Caki2 (cell line): ENCODE measurements at places on chromosomes 12 and 14.
A peak's percentile ranks its signal among the peaks of the same experiment; 100 is the strongest.

DNA sequence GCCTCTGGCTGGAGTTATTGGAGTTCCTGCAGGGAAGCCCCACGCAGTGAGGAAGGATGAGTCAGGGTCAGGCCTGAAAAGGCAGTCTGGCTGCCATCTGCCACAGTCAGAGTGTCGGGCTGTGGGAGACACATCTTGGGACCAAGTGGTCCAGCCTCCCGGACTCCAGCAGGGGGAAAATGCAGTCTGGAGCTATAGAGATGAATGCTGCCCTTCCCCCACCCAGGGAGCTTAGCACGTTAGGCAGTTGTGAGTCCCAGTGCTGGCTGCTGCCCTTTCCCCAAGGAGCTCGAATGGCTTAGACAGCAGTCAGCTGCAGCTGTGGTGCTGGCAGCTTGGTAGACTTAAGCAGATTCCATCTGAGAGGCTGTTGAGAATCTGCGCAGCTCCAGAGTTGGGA is 8.2 kb upstream of the NTS start:
- no peak for DNase-seq

DNA sequence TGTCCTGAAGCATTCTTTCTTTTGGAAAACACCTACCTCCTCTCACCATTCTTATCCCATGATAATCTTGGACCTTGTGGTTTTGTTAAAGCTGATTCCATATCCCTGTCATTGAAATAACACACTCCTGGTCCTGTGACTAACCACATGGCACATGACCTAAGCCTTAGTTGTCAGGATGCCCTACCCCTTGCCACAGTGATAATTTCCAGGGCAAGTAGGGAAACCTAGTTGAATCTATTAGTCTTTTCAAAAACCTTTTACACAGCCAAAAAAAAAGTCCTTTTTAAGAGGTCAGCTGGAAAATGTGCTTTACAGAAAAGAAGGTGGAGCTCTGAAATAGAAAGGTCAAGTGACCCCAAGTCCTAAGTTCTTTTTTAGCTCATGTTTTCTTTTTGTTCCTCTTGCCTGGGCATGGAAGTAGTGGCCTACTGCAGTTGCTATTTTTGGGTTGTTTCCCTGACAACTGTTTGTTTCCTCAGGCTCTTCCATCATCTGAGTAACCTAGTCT is 608.4 kb downstream of the LRFN5 start:
- DNase-seq = peak; percentile 86

- DNase-seq = peak; percentile 76
Observed at GRCh38 chr12:124477107-124477915, 90.1 kb downstream of the NCOR2 start.

- peak; percentile 71 for DNase-seq
Observed at GRCh38 chr14:75427482-75428229, at the start of gene JDP2. Gene JDP2 (plus strand): TSS chr14:75428022. CDS start chr14:75437921, 9,899 bp downstream.

DNA sequence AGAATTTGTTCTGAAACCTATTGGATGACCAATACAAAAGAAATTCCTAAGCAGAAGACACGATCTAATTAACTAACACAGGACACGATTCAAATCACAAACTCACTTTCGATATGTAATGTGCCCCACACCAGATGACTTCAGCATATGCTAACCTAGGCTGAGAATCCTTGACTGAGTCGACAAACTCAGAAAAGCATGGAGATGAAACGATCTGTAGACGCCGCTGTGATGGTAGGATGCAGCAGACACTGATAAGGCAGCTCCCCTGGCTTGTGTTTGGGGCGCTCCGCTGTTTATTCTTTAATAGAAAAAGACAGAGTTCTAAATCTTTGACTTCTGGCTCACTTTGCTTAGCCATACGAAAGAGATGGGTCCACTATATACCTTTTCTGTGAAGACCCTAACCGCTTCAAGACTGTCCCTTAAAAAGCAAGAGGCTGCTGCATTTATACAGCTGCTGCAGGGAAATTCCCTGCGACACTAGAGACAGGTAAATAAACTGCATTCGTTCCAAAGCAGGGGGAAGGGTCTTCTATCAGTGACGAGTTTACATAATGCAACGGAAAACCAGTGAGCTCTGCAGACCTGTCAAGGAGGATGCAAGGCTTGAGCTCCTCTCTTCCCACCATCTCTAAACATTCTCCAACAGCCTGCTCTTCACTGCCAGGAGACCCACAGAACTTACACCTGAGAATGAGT is 929 bp downstream of the CHD8 start:
- DNase-seq = peak; percentile 11

DNA sequence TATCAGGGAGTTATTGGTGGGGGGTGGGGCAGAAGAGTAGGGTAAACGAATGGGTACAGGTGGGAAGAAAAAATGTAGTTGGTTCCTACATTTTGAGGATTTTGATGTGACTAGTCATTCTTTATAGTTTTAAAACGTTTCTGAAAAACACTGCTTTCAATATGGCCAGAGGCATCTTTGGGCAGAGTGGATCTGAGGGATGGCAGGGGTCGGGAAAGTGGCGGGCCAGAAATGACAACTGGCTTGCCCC is 527 bp upstream of the ATP23 start:
- DNase-seq = no peak

- no peak for DNase-seq
Observed at GRCh38 chr12:77374673-77375072, 309.3 kb upstream of the E2F7 start.

GRCh38 chr12:11596141-11596540 is 53.3 kb upstream of the ETV6 start:
- no peak for DNase-seq

DNA sequence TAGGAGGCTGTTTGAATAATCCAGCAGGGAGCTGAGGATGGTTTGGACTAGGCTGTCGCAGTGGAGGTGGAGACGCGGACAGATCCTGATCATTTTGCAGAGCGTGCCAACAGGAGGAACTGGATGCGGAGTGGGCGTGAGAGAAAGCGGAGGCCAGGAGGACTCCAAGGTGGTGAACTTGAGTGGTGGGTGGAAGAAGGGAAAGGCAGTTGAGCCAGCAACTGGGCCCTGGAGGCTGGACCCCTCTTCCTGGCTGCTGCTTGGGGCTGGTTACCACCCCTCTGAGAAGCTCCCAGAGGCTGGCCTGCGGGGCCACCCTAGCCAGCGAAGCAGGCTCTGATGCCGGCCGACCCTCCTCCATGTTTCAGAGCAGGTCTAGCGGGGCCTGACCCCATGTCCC is 56.8 kb upstream of the KCNA1 start:
- no peak for DNase-seq

DNA sequence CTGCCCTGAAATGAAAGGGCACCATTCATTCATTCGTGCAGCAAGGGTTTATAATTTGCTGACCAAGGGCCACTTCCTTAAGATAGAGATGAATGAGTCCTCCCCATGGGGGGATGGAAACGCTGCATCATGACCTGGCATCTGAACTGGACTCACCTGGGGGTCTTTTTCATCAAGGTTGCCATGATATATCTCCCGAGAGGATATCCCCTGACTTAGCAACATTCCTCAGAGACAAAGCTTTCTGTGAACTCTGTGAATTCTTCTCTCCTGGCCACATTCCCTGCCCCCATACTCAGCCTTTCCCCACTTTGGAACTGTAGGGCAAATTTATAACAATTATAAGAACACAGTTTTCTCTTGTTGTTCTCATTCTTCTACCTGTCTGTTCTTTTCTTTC is 30.8 kb downstream of the SRRM4 start:
- no peak for DNase-seq

- DNase-seq = no peak
Observed at GRCh38 chr12:99055299-99055698, 410.2 kb downstream of the APAF1 start.

DNA sequence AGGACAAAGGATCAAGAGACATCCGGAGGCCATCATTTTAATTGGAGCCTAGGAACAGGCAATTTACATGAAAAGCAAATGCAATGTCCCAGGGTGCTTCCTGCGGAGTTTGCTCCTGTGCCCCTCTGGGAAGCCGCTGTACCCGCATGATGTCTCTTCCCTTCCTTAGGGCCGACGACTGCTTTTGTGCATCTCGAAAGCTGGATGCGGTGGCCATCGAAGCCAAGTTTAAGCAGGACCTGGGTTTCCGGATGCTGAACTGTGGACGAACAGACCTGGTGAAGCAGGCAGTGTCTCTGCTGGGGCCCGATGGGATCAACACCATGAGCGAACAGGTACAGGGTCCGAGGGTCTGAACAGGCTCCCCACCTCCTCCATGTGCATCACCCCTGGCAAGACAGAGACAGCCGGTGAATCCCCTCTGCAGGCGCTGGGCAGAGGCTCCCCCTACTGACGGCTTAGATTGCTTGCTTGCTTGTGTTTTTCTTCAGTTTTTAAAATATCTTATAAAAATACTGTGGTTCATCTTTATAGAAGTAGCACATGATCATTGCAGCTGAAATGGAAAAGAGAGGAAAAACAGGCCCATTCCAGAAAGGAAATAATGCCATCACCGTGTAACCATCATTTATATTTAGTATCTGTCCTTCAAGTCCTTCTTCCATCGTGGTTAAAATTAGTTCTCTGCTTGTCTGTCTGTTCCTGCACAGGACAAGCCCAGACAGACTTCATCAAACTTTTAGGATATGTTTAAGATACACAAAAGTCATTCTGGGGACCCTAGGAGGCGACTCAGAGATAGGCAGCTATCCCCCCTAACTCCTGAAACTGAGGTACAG is 75.4 kb upstream of the PWP1 start:
- no peak for DNase-seq

- DNase-seq = no peak
Observed at GRCh38 chr14:83153081-83153480, 1619.4 kb upstream of the SEL1L start.

DNA sequence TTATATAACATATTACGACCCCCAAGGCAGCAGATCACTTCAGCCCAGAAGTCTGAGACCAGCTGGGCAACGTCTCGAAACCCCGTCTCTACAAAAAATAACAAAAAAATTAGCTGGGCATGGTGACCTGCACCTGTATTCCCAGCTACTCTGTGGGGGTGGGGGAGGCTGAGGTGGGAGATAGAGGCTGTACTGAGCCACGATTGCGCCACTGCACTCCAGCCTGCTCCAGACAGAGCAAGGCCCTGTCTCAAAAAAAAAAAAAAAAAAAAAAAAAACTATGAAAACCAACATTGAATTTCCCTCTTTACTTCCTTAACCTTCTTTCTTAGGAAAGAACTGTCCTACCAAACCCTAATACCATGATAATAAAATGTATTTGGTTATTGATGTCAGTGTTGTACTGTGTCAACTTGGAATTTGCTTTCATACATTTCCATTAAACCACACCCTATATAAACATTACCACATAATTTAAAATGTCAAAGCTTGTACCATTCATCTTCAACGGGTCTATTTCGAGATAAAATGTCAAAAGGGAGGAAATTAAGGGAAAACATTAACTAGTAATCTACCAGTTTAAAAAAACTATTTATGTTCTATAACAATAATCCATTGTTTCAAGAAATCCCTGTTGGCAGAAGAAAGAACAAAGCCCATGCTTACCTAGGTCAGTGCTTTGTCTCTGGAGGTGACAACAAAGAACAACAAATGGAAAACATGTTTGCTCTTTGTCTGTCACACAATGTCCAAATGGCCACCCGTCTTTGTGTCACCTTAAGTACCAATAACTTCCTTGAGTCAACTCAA is 17.4 kb downstream of the GALNT4 start:
- peak; percentile 41 for DNase-seq

DNA sequence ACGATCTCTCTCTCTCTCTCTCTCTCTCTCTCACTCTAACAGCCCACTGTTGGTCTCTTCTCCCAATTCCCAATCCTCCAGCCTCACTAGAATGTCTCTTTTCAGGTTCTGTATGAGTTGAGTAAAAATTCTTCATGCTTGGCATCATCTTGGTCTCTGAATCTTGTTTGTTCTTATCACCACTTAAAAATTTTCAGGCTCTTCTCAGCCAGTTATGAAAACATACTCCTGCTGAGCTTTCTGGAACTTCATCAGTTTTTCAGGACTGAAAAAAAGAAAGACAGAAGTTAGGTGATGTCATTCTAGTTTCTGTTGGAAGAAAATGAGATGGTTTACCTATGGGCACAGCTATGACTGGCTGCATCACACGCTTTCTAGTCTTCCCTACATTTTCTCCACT is 11.5 kb upstream of the IL22 start:
- DNase-seq = no peak

DNA sequence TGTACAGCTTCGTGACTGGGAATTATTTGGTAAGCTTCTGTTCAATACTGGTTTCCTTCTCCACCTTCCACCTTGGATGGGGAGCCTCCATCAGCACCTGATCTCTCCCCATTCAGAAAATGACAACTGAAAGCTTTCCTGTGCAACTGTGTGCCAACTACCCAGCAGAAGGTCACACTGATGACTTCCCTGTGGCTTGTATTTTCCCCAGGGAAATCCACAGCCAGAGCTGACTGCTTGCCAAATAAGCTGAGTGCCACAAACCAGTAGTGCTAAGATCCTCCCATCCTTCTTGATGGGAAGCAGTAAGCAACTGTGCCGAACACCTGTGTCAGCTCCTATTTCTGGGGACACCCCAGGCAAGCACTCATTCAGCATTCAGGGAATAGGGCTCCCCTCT is 257.2 kb upstream of the SOX5 start:
- DNase-seq = no peak

- no peak for DNase-seq
Observed at GRCh38 chr12:132729541-132730320, 19.1 kb downstream of the PGAM5 start.
